ENCODE measurements at places on chromosomes 11 and 22. TPM values are rescaled to one million over a fixed set of nuclear protein-coding genes. Genes with fewer than 3 reads are reported as not detected.

DNA sequence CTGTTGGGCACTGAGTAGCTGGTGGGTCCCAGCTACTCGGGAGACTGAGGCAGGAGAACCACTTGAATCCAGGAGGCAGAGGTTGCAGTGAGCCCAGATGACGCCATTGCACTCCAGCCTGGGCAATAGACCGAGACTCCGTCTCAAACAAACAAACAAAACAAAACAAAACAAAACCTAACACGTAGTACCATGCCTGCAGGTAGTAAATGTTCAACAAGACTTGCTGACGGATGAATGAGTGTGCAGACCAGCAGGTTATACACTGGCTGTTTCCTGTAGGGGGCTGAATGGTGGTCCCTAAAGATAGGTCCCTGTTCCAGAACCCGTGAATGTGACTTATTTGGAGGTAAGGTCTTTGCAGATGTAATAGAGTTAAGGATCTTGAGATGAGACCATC, 12.8 kb upstream of the MRGPRD start:
- DNase-seq: no peak

DNA sequence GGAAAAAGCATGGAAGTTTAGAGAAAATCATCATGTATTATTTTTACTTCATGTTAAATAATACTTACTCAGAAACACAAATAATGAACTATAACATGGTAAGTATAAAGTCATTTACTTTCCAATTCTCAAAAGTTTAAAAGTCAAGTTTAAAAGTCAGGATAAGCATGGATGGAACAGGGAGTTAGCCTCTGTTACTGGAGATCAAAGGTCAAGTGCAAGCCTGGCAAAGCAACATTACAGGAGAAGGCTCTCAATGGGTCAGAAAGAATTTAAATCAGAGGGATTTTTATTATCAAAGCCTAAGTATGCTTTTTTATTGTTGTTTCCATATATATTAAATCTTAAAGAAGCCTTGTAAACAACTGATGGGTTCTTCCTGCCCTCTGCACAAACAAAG, 505.4 kb downstream of the KCNA4 start:
- no peak for DNase-seq

DNA sequence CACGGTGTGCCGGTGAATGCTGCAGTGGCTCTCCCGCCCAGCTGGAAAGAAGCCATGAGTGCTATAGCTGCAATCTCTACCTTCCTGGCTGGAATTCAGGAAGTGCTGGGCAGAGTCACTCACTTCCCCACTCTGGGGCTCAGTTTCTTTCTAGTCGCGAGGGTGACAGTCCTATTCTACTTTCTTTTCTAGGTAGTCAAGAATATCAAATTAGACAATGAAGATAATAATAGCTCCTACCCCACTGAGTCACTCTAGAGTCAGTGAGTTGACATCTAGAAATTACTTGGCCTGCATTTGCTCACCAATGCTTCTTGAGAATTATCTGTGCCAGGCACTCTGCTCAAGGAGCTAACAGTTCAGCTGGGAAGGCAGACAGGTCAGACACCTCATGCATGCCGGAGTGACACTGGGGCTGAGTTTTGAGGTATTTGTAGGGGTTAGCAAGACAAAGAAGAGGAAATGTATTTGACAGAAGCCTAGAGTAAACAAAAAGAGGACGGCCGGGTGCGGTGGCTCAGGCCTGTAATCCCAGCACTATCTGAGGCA, 3.2 kb downstream of the CENPM start:
- DNase-seq: no peak

GRCh38 chr11:104663190-104664140, 234.8 kb downstream of the CASP12 start:
- peak; percentile 19 for DNase-seq

- no peak for DNase-seq
Measured at GRCh38 chr11:928786-929185, 3.1 kb downstream of the AP2A2 start.

GRCh38 chr11:20070459-20070858, 89.8 kb downstream of the DBX1 start:
- DNase-seq: peak; percentile 19

DNA sequence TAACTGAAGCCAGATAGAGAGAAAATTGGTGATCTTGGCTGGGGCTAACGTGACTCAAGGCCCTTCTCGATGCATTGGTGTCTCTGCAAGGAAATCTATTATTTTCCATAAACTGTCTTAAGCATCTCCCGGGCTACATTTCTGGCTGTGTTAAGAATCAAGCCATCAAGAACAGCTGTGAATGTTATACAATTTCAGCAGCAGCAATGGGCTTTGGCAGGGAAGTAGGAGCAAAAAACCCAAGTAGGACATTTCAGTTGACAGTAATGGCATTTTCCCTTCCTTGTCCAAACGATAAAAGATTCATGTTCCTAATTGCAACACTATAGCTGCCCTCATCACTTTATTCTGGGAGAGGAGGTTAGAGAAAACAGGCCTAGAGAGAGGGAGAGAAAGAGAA, 335.0 kb downstream of the CADM1 start:
- no peak for DNase-seq

DNA sequence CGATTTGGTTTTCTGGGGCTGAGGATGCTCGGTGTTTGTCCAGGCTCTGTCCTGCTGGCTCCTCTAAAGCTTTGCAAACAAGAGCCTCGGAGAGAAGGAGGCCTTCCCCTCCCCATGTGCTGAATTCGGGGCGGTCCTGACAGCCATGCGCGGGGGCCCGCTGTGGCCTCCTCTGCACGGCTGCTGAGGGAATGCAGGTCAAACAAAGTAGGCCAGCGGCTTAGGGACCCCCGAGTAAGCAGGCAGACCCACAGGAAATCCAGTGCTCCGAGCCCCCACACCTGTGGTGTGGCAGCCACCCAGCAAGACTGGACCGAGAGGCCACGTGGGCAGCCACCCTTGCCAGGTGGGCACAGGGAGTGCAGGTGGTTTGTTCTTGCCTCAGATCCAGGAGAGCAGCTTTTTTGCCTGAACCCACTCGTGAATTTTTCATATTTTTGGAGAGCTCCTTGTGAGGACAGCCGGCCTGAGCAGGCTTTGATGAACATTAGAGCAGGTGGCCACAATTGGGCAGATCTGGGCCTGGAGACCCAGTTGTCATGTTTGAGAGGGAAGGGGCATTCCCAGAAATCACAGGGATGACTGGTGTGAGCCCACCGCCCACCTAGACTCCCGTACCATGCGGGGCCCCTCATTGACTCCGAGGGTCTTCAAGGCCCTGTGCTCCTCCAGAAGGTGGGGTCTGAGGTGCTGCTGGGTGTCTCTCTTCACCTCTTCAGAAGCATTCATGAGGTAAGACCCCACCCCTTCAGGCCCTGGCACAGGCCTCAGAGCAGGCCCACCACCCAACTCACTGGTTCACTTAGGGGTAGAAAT, 43.0 kb upstream of the KCNQ1OT1 start:
- no peak for DNase-seq

Gene OR8D1
- not detected for total RNA-seq

Gene ACRV1
- not detected for total RNA-seq

Gene ABCG4
- total RNA-seq: not detected

Gene BCO2
- total RNA-seq: 1.1 TPM

Gene RAB38
- total RNA-seq: not detected

Measured in MG63 (cell line).